ENCODE measurements at places on chromosomes 3 and 15.

DNA sequence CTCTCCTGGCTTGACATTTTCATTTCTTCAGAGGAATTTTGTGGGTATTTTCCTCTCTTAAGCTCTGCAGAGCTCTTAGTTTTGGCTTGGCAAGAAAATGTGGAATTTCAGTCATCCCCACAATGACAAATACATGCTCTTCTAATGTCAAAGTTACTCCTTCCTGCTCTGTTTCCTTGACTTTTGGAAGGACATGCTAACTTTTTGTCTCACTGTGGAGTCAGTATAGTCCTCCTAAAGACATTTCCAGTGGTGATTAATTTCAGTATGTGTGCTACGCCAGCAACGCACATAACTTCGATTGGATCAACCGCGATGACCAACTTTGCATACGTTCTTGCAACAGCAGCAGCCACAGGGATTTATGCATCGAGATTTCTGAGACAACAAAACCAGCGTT lies 13.3 kb downstream of the EBLN2 start:
- no peak for DNase-seq
- no peaks in the 10 kb centered on the region for H3K4me1 ChIP-seq
- H3K27me3 ChIP-seq = no peaks in the 10 kb centered on the region
- no peak overlapping the region for H3K4me3 ChIP-seq
- H3K27ac ChIP-seq = no peak overlapping the region

DNA sequence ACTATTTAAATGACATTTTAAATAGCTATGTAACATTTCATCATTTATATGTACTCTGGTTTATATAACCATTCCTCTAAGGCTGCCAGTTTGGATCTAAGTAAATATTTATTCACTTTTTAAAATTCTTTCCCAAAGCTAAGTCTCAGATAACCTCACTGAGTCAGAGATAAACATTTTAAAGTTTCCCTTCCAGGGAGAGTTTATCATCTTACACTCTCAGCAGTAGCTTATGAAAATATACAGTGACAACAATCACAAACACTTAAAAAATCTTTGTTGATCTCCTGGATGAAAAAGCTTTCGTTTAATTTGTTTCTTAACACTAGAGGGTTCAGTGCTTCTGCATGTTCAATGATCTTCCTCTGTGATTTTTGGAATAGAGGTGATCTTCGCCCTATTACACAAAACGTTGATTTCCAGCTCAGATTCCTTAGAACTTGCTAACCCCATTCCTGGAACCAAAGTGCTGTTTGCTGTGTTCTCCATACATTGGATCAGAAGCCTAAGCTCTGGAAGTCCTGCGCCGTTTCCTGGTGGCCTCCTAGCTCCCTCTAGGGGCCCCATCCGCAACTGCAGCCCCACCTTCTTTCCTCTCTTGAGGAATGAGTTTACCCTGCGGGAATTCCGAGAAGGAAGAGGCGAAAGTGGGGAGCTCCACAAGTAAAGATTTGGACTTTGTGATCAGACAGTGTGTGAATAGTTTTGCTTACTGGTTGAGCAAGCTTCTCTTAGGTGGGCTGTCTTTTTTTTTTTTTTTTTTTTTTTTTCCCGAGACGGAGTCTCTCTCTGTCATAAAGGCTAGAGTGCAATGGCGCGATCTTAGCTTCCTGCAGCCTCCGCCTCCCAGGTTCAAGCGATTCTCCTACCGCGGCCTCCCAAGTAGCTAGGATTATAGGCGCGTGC lies 29.3 kb upstream of the SACM1L start:
- H3K27me3 ChIP-seq = no peaks in the 10 kb centered on the region
- peaks cover 2% of the 10 kb centered on the region for H3K36me3 ChIP-seq
- DNase-seq = peak; percentile 50
- peaks cover 22% of the 10 kb centered on the region for H3K4me1 ChIP-seq
- H3K4me3 ChIP-seq = no peak overlapping the region

GRCh38 chr15:65783872-65784271 lies 8.2 kb downstream of the DENND4A start:
- no peak overlapping the region for H3K4me3 ChIP-seq
- H3K27ac ChIP-seq = peak overlapping the region; percentile 10
- H3K4me1 ChIP-seq = peaks cover 17% of the 10 kb centered on the region
- H3K27me3 ChIP-seq = no peaks in the 10 kb centered on the region
- DNase-seq = no peak
- H3K36me3 ChIP-seq = peaks cover 5% of the 10 kb centered on the region

- no peak overlapping the region for H3K4me3 ChIP-seq
- H3K4me1 ChIP-seq = peaks cover 17% of the 10 kb centered on the region
- no peak for DNase-seq
- no peak overlapping the region for H3K27ac ChIP-seq
These were observed 140.7 kb downstream of the KLF13 start for GRCh38 chr15:31467361-31467760.

DNA sequence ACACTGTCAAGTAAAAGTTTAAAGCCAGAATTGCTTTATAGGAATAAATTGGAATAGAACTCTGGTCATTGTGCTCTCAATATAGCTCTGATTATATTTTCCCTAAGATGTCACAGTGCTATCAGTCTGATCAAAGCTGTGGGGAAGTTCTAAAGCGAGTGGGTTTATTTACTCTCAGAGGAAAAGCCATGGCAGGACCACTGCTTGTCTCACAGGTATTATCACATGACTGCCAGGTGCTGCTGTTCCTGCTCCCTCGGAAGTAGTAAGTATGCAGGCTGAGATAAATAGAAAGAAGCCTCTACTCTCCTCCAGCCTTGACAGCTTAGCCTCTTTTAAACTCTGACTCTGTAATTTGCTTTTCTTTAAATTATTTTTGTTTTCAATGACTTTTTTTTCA lies 49.1 kb upstream of the UTS2B start:
- no peak overlapping the region for H3K4me3 ChIP-seq
- H3K27ac ChIP-seq = peak overlapping the region; percentile 86
- H3K4me1 ChIP-seq = peaks cover 26% of the 10 kb centered on the region
- H3K27me3 ChIP-seq = no peaks in the 10 kb centered on the region
- no peak for DNase-seq

GRCh38 chr15:80461356-80462095 lies 57.3 kb downstream of the ARNT2 start:
- H3K27ac ChIP-seq = peak overlapping the region; percentile 3
- H3K36me3 ChIP-seq = no peaks in the 10 kb centered on the region
- H3K4me3 ChIP-seq = no peak overlapping the region
- no peak for DNase-seq
- H3K4me1 ChIP-seq = no peaks in the 10 kb centered on the region

- no peak overlapping the region for H3K27ac ChIP-seq
- no peaks in the 10 kb centered on the region for H3K36me3 ChIP-seq
- peaks cover 7% of the 10 kb centered on the region for H3K4me1 ChIP-seq
- no peak overlapping the region for H3K4me3 ChIP-seq
- H3K27me3 ChIP-seq = peaks cover 4% of the 10 kb centered on the region
These were observed 10.8 kb upstream of the TSEN2 start for GRCh38 chr3:12473511-12473910.

DNA sequence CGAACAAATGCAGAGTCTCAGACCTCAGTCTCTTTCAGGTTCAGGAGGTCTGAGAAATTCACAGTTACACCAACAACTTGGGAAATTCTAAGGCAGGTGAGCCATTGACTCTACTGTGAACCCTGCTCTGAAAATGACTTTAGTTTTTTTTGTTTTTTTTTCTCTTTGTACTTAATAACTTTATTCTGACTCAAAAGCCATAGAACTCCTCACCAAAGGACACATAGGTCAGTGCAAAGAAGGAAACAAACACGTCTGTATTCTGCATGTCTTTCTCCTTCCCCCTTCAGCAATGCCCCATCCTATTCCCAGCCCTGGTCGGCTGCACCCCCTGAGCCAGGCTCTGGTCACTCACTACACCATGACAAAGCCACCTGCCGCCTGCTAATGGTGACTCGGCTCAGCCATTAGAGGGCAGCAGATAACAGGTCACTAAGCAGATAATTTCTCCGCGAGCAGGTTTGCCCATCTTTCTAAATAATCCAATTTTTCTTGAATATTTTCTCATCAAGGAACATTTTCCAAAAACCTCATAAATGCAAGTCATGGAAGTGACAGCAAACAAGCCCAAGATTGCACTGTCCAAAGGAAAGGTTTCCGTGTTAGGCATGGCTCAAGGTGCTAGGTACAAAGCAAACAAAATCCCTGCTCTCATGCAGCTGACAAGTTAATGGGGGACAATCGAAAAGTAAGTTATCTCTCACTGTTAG lies 37.7 kb downstream of the TM4SF4 start:
- H3K27ac ChIP-seq = no peak overlapping the region
- H3K4me1 ChIP-seq = peaks cover 15% of the 10 kb centered on the region
- H3K27me3 ChIP-seq = peaks cover 7% of the 10 kb centered on the region
- DNase-seq = no peak
- no peaks in the 10 kb centered on the region for H3K36me3 ChIP-seq

- no peaks in the 10 kb centered on the region for H3K4me1 ChIP-seq
- no peak overlapping the region for H3K4me3 ChIP-seq
- H3K27me3 ChIP-seq = no peaks in the 10 kb centered on the region
- no peak overlapping the region for H3K27ac ChIP-seq
- H3K36me3 ChIP-seq = no peaks in the 10 kb centered on the region
These were observed 89.0 kb downstream of the C3orf85 start for GRCh38 chr3:109225516-109225915.

GRCh38 chr3:98985431-98985830 lies 83.9 kb upstream of the DCBLD2 start:
- no peaks in the 10 kb centered on the region for H3K36me3 ChIP-seq
- no peak overlapping the region for H3K27ac ChIP-seq
- no peaks in the 10 kb centered on the region for H3K4me1 ChIP-seq

DNA sequence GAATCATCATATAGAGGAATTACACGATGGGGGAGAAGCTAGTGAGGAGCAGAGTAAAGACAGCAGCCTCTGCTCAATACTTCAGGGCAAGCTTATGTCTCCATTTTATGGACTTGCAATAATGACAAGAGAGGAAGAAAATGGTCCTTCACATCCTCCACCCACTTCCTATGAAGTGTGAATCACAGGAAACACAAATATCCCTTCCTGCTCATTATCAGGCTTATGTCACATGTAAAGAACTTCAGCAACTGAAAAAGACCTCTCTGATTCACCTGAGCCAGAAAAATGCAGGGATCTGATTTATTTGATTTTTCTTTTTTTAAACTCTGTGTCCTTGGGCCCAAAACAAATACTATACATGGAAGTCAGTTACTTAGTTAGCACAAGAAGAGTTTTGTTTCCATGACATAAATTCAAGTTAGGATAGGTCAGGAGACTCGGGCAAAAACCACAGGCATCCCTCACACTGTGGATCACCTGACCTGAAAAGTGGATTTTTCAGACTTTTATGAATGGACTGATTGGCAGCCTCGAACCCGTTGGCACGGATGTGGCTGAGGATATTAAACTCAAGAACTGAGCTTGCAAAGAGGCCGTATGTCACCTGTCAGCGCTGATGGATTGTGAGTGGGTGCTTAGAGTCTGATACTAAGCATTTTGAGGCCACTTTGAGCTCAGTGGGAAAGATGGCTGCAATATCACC lies 620.8 kb upstream of the MDFIC2 start:
- H3K36me3 ChIP-seq = no peaks in the 10 kb centered on the region
- H3K27ac ChIP-seq = no peak overlapping the region
- no peaks in the 10 kb centered on the region for H3K27me3 ChIP-seq
- no peak for DNase-seq
- H3K4me3 ChIP-seq = no peak overlapping the region

DNA sequence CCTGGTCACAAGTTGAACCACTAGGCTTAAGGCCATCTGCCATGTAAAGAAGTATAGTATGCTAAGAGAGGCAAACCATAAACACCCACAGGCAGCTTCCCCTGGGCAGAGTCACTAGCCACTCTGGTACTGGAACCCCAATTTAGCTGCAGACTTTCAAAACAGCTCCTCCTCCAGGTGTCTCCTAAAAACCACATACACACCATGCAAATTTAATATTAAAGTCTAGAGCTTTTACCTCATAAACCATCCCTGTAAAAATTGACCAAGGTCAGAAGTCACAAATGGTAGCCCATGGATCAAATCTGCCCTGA lies 99.1 kb upstream of the STT3B start:
- H3K36me3 ChIP-seq = peaks cover 2% of the 10 kb centered on the region
- H3K27ac ChIP-seq = no peak overlapping the region
- no peak overlapping the region for H3K4me3 ChIP-seq
- H3K4me1 ChIP-seq = peaks cover 3% of the 10 kb centered on the region

- no peak overlapping the region for H3K27ac ChIP-seq
- H3K36me3 ChIP-seq = peaks cover 61% of the 10 kb centered on the region
- H3K4me1 ChIP-seq = no peaks in the 10 kb centered on the region
- no peaks in the 10 kb centered on the region for H3K27me3 ChIP-seq
These were observed 169.3 kb upstream of the BHLHE40 start for GRCh38 chr3:4809922-4810321.

GRCh38 chr3:134651347-134652041 lies 672 bp upstream of the KY start:
- H3K27ac ChIP-seq = no peak overlapping the region
- H3K4me1 ChIP-seq = peaks cover 3% of the 10 kb centered on the region
- H3K36me3 ChIP-seq = peaks cover 2% of the 10 kb centered on the region
- H3K4me3 ChIP-seq = no peak overlapping the region

- H3K36me3 ChIP-seq = no peaks in the 10 kb centered on the region
- no peaks in the 10 kb centered on the region for H3K4me1 ChIP-seq
- H3K27ac ChIP-seq = no peak overlapping the region
- H3K4me3 ChIP-seq = no peak overlapping the region
- peaks cover 1% of the 10 kb centered on the region for H3K27me3 ChIP-seq
These were observed 187.3 kb downstream of the SUCNR1 start for GRCh38 chr3:152060701-152061100.

DNA sequence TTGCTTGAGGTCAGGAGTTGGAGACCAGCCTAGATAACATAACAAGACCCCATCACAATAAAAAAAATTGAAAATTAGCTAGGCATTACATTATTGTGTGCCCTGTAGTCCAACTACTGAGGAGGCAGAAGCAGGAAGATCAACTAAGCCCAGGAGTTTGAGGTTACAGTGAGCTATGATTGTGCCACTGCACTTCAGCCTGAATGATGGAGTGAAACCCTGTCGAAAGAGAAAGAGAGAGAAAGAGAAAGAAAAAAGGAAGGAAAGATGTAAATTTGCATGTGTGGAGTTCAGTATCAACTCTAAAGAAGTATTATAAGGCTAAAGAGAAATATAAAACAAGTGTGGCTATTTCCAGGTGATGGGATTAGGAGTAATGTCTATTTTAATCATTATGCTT lies 661.4 kb downstream of the RBMS3 start:
- DNase-seq = no peak
- peaks cover 2% of the 10 kb centered on the region for H3K4me1 ChIP-seq

DNA sequence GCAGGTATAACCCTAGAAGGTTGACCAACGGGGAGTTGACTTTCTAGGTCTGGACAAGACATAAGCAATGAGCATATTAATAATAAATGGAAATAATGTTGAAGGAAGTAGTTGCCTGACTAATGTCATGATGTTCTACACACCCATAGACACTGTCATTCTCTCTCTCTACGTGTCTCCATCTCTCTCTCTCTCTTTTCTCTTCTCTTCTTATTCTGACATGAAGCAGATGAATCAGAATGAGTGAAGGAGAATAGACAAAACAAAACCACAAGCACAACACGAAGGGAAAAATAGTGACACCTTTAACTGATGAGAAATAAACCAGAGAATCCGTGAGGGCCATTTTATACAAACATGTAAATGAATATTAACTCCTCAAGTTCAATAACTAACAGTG lies 26.7 kb upstream of the CCDC80 start:
- H3K4me3 ChIP-seq = no peak overlapping the region
- H3K27ac ChIP-seq = no peak overlapping the region
- H3K27me3 ChIP-seq = peaks cover 9% of the 10 kb centered on the region
- no peak for DNase-seq
- no peaks in the 10 kb centered on the region for H3K36me3 ChIP-seq
- peaks cover 3% of the 10 kb centered on the region for H3K4me1 ChIP-seq
